ENCODE measurements at places on chromosomes 6 and 20.

- peak; percentile 66 for DNase-seq
Observed at GRCh38 chr6:37021356-37022129, 16.1 kb downstream of the FGD2 start.

- DNase-seq = peak; percentile 54
Observed at GRCh38 chr6:35919827-35920751, 809 bp downstream of the SRPK1 start.

DNA sequence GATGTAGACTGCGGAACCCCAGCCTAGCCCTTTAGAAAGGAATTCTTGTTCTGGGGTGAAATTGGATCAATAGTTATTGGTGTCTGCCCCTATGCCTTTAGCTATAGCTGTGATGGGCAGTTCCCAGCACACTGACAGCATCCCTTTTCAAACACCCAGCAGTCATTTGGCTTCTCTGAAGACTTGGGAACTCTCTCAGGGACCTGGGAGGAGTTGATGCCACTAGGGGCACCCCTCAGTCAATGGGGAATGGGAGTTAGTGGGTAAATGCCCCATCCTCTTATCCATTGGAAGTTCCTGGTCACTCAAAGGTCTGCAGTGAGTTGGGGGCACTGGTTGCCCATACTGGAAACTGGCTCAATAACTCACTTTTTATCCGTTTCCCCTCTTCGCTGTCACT, 31.6 kb upstream of the CSNK2A1 start:
- DNase-seq = no peak

DNA sequence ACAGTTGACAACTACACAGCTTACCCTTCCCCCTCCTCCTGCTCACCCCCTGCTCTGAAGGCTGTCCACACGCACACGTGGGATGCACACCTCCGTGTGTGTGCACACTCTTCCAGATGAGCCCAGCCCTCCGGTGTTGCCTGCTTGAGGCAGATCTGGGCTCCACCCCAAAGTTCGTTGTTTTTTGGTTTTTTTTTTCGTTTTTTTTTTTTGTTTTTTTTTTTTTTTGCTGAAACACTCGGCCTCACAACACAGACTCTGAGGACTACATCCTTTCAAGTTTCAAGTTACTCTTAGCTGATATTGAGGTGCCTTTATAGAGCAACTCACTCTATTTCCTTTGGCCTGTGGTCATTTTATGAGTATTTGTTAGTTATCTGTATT, 88.2 kb downstream of the RREB1 start:
- no peak for DNase-seq

GRCh38 chr6:125251516-125252220, 50.1 kb downstream of the HDDC2 start:
- DNase-seq = no peak

- no peak for DNase-seq
Observed at GRCh38 chr6:113115196-113115595, 741.9 kb upstream of the MARCKS start.

DNA sequence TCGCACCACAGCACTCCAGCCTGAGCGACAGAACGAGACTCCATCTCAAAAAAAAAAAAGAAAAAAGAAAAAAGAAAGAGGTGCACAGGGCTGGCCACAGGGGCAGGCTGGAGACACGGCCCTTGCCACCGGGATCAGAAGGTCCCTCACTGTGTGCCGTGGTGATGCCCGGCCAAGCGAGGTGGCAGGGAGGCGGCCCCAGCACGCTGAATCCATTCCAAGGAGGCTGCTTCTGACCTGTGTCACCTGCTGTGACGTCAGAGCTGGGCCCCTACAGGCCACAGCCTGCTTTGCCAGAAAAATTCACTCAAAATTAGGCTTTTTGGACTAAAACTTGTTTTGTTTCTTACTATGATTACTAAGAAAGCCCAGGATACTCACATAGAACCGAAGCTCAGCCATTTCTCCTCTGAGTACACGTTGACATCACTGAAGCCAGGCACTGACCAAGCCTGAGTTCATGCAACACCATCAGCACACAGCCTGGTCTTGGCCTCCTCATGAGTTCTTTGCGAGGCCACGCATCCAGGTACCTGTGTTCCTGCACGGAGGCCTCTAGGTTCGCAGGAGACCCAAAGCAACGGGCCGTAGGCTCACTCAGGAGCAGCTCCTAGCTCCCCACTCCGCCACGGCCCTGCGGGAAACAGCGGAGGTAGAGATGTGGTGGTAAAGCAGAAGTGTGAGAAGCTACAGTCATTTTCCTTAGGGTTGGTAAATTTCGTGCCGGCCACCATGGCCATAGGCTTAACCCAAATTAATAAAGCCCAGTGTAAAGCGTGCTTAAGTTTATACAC, 67.8 kb downstream of the THBS2 start:
- no peak for DNase-seq

- DNase-seq = no peak
Observed at GRCh38 chr6:146925846-146926245, 278.4 kb upstream of the STXBP5 start.

DNA sequence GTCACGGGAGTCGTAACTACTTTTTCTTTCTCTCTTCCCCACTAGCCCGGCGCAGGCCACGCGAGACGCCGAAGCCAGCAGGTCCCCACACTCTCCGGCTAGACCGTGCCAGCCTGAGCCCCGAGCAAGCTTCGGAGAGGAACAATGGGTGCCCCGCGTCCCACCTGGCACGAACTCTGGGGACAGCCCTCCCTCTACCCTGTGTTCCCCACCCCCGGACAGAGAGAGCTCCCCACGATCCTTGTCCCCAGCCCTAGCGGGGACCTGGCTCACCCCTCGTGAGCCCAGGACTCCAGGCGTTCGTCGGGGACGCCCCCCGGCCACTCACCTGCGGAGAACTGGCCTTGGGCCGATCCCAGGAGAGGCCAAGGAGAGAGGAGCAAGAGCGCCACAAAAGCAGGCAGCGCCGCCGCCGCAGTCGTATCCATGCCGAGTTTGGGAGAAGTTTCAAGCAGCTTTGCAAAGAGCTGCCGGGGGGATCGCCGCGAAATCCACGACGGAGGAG, 416 bp downstream of the PTPRK start:
- DNase-seq = peak; percentile 55

DNA sequence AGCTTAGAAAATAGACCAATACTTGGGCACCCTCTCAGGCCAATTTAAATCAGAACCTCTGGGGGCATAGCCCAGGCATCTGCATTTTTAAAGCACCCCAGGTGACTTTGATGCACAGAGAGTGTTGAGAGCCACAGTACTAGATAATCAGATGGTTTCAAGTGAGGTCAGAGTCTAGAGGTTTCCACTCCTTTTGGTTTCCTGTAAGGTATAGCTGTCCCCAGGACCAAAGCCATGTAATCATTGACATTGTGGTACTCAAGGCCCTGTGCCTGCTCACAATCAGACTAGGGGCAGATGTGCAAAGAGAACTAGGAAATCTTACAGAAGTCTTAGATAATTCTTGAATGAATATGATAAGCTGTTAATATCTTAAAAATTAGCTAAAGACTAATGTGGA, 9.1 kb downstream of the FILIP1 start:
- DNase-seq = no peak

DNA sequence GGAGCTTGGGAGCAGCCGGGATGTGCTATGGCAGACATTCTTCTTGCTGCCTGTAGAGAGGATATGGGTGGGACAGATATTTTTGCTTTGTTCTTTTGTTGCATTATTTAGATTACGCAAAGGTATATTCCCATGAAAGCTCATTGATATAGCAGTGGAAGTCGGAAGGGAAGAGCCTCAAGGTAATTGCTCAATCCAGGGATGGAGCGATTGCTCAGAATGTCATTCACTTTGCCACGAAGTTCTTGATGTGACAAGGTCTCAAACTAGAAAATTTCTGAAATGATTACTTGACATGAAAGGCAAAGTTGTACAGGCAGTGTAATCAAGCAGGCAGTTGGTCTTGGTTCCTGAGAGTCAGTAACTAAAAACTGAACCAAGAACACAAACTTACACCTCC, 615.6 kb upstream of the CDH4 start:
- no peak for DNase-seq

All from activated CD8-positive, alpha-beta memory T cell treated with anti-CD3 and anti-CD28 coated beads, Interleukin-2, amount 50 U/mL, for 4 hours (primary cell).